ENCODE measurements at places on chromosomes 4 and X.

GRCh38 chr4:87209696-87210095, 10.7 kb downstream of the KLHL8 start:
- DNase-seq: no peak

DNA sequence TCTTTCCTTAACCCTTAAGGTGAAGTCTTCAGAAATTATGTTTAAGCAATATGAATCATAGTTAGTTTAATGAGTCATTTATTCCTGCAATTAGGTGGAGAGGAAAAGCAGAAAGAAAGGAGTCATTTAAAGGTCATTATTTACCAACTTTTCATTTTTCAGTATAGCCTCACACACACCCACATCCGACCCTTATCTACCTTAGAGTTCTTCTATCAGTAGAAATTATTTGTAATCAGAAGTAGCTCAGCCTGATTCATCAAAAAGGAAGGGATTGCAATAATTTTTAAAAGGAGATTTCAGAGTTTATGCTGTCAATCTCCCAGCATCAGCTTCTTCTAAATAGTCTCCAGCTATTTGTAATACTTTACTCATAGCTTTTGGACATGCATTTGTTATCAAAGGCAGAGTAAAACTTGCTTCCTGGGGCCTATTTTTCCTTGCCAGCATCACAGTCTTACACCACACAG, 5.9 kb downstream of the ANXA10 start:
- no peak for DNase-seq

DNA sequence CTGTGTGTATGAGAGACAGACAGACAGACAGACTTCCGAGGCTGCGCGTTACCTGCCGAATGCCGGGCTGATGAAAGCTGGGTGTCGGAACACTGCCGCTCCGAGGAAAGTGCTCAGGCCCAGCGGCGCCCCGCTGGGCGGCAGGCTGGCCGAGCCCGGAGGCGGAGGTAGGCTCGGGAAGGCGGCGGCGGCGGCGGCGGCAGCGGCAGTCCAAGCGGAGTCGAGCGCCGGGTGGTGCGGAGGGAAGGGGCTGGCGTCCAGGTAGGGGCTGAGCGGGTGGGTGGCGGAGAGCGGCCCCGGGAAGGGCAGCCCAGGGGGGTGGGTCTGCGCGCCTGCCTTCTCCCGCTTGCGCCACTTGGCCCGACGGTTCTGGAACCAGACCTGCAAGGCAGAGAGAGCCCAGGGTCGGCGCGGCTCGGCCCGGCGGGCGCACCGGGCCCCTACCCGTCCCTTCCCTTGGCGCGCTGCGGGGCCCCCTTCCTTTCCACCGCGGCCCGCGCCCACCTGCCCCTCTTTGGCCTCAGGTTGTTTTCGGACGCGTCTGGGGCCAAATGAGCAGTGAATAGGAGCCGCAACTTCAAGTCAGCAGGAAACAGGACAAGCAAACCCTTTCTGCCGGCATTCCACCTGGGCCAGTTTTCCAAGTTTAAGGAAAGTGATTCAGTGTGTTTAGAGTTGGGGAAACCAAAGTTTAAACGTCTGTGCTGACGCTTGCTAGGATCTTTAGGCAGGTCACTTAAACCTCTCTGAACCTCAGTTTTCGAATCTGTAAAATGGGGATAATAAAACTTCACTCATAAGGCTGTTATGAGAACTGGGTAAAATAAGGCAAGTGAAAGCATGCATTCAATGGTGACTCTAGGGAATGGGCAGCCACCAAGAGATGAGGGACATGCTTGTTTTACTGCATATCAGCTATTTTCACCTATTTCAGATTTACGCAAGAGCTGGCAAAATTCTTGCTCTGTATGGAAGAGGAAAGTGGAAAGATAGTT, 8.4 kb downstream of the ARX start:
- DNase-seq: no peak

DNA sequence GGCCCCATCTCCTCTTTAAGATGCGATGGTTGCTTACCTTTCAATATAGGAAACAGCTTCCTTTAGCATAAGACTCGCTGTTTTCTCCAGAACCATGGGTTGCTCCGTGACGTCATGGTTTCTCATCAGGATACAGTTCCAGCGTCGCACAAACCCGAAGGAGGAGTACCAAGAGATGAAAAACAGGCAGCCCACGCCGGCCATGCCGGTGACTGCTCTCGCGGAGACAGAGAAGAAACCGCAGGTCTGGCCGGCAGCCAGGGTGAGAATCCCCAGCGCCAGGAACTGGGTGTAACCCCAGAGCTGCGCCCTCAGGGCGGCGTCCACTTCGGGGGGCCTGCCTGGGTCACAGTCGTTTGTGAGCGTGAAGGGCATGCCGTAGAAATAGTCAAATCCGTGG, 11.4 kb downstream of the ARSD start:
- DNase-seq: no peak

DNA sequence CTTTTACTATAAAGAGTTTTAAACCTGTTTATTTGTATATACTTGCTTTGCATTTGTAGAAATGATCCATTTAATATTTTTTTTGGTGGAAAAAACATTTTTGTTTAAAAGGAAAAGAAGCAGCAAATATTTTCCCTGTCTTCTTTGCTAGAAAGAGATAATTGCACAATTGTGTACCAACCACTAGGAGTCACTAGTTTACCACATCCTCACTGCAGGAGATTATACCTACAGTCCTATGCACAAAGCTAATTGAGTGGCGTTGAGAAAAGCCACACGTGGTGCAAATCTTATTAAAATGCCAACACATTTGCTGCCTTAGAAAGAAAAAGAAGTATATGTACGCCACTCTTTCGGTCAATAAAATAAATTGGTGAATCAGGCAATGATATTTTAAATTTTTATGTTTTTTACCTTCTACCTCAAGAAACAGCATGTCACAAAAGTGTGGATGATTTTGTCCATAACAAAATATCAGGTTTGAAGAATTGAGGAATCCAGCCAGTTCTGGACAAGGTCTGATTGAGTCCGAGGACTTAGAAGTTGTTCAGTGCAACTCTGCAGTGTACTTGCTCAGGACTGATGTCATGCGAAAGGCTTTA, 102.9 kb downstream of the GRXCR1 start:
- DNase-seq: peak; percentile 47

- no peak for DNase-seq
These were observed 290.5 kb downstream of the BMPR1B start for GRCh38 chr4:95048296-95048695.

DNA sequence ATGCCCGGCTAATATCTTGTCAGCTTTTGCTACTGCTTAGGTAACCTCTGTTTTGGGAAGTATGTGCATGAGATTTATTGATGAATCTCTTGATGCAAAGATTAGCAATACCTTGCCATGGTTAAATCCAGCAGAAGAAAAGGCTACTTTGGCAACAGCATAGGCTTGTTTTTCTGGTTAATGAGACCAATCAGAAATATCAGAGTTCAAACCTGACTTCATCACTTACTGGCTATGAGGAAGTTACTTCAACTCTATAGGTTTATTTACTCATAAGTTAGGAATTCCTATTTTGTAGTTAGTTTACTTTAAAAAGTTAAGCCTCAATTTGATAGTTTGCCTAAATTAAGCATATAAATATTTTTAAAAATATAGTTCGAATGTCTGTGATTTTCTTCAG, 93.1 kb downstream of the PDLIM5 start:
- no peak for DNase-seq

DNA sequence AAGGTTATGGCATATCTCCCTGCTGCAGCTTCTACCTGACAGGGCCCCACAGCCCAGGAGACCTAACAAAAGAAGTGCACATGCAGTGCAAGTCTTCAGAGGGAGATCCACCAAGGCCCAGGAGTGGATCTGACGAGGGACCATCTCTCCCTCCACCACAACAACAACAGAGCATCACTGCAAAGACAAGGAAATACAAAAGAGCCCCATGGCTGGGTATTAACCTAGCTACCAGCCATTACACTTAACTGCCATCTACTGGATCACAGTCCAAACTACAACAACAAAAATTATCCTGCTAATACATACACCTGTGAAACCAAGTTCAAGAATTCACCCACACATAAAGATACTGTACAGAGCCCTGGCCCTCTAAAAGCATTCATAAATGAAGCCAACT, 280.2 kb upstream of the SLC7A11 start:
- DNase-seq: no peak

DNA sequence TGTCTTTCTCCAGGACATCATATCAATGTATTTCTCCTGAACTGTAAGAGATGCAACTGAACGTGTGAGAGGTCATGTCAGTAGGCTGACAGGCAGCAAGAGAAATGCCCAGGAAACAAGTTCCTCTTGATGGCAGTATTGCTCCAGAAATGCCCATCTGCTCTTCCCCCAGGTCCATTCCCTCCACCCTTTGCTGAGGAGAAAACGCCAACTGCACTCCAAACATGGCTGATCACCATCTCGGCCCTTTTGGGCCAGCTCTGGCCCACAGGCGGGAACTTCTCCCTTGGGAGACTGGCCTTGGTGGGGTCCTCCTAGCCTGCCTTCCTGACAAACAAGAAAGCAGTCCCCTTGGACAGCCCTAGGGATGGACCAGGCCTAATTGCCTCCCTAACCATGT, 276.5 kb upstream of the AGTR2 start:
- peak; percentile 45 for DNase-seq

- no peak for DNase-seq
These were observed 11.0 kb downstream of the BCOR start for GRCh38 chrX:40086569-40087335.

- DNase-seq: no peak
These were observed 242.5 kb upstream of the PRPS2 start for GRCh38 chrX:12548746-12549145.

- peak; percentile 31 for DNase-seq
These were observed 208.4 kb downstream of the ANTXR2 start for GRCh38 chr4:79864500-79865200.

DNA sequence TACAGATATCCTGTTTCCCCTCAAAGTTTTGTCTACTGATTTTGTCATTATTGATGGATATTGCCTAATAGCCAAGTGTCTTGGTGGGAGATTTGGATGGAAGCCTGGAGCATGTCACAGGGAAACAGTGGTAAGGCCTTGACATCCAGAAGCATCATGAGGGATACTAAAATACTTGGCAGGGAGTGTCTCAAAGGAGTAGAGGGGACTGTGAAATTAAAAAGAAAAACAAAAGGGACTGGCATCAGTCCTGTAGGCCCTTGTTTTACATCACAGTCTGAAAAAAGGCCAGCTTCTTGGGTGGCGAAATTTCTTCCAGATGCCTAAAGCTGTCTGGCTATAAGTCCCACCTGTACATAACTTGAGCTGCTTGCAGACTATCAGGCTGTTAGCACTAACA, 83.8 kb downstream of the GUCY2F start:
- DNase-seq: no peak

GRCh38 chr4:128220286-128221235, 67.1 kb downstream of the PGRMC2 start:
- no peak for DNase-seq

DNA sequence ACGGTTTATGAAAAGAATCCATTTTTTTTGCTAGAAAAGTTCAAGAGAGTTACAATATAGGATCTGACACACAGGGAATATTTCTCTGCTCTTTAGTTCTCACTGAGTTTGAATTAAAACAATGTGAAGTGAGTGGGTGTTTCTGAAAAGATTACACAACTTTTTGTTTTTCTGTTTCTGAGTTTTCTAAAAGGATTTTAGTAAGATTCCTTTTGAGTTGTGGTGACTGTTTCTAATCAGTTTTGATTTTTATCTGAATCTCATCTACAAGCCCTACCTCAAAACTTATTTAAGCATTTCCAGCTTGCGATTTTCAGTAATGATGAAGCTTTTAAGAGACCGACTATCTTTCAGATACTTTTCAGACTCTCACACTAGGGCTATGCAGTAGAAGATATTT, 141.7 kb downstream of the GPAT3 start:
- DNase-seq: no peak

DNA sequence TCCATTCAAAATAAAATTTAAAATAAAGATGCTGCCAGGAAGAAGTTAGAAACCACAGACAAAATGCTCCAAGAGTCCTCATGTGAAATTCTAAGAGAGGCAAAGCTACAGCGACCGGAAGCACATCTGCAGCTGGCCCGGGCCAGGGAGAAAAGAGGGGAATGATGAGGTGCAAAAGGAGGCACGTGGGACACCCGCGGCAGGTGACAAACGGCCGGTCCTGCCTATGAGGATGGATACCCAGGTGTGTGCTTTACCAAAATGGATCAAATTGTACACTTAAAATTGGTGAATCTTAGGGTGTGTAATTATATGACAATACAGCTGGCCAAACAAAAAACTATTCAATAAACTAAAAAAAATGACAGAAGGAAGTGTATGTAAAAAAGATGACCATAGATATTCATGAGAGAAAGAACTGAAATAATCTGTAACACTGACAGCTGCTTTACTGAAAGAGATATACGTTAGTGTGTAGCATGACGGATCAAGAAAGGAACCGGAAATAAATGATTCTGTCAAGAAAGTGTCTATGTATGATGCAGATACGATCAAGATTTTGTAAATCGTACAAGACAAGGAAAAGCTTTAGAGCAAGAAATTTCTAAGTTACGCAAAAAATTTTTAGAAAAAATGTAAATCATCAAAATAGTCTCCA, 29.5 kb downstream of the PPP2R3B start:
- DNase-seq: no peak

DNA sequence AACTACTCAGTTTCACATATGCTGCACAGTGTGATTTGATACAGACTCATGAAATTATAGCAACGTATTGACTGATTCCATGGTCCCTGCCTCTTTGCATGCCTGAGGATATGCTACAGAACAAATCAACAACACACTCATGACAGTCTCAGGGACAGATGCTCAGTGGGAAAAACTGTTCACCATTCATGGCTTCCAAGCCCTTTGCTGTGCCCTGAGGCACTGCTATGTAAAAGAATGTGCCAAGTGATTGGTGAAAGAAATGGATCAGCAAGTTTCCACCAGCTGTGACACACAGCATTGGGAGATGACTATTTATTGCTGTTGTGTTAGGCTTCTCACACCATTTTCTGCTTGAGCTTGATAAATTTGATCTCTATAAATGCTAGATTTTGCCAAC, 825.6 kb upstream of the INTU start:
- no peak for DNase-seq

DNA sequence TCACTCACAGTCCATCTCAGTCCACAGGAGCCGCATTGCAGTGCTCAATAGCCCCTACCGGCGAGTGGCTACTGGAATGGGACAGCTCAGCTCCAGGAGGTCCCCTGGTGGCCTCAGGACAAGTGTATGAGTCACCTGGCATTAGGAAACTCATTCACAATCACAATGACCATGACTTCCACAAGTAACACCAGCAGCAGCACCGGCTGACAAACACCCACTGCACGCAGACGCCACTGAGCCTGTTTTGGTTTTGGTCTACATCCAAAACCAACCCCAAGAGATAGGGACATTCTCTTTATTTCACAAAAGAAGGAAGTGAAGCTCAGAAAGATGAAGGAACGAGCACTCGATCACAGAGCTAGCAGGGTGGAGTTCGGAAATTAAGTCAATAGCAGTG, 8.1 kb downstream of the JAKMIP1 start:
- DNase-seq: no peak
